ENCODE measurements at places on chromosomes 7 and 10.

DNA sequence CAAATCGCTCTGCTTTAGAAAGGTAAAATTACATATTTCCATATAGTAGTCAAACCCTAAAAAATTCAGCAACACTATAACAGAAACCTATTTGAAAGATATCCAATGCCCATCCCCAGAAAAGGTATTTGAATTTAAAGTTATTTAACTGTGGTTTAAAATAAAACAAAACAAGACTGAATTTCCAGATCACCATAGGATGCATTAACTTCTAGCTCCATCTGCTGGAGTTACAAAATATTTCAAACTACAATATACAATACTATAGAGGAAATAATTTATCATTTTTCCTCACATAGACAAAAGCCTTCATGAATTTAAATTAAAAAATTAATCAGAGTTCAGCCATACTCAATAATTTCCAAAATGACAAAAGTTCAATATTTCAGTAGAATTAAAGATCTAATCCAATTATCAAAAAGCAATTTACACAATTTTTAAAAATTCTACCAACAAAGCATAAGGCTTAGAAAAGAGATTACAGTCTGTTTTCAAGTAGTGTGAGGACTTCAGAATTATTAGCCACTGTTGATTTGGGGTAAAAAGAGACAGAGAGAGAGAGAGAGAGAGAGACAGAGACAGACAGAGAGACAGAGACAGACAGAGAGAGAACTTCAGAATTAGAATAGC lies 75.9 kb downstream of the LMBR1 start:
- ATAC-seq = peak; percentile 85

DNA sequence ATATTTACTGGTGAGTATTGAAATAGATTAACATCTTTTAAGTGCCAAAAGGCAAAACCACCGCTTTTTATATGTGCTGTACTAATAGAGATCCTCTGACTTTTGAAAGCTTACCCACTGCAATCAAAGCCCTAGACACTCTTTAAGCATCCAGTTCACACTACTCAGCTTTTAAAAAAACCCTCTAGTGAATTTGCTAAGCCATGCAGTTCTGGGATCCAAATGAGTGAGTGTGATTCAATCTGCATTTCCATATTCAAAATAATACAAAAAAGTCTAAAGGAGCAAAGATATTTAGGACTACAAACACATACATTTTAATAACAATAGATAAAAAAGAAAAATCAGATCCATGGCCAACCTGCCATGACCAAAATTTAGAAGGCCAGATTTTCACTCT lies 288.2 kb downstream of the MAGI2 start:
- ATAC-seq = no peak

DNA sequence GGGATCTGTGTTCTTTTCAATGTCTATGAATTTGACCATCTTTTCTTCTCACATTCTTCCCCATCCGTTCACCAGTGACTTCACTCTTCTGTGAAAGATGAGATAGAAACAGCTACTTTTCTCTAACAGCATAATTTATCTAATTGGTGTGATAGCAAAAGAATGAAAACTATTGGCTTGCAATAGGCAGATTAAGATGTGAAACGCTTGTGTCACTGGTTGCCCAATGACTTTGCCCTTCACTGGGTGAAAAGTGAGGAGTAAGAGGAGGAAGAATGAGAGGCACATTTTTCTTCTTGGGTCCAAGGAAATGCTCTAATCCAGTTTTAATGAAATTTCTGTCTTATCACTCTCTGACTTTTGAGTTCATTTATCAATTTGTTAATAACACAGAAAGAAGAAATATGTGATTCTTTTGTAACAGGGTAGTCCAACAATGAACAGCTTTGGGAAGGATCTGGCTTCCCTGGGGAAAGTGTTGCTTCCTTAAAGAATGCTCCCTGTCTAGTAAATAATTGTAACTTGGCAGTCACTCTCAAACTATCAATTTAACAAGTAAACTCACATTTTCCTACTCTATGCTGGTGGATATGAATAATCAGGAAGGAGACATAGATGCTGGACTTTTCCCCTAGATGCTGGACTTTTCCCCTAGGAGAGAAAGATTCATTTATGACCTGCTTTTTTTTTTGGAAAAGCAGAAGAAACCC lies 35.1 kb downstream of the BET1 start:
- ATAC-seq = no peak

GRCh38 chr7:130492523-130493274 lies 814 bp downstream of the MEST start:
- ATAC-seq = no peak

- no peak for ATAC-seq
These were observed 606 bp upstream of the RABGEF1 start for GRCh38 chr7:66739953-66740301.

DNA sequence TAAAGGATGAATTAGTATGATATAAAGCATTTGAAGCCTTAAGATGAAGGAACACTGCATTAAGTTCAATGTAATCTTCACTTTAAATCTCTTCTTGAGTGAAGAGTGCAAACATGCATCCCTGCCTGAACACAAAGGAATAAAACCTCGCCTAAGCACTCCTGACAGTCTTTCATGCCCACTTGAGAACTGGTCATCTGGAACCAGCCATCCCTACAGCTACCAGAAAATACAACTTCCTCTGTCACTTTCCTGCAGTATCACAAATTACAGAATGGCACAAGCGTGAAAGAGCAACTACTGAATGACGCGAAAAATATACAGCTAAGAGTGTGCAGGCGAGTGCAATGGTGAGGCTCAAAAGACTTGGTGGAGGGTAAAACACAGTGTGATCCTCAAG lies 1079.9 kb downstream of the CNTNAP2 start:
- ATAC-seq = no peak

- ATAC-seq = no peak
These were observed 232.3 kb upstream of the NPY start for GRCh38 chr7:24051651-24052050.

GRCh38 chr10:14782691-14783363 lies 8.1 kb upstream of the FAM107B start:
- no peak for ATAC-seq

- ATAC-seq = no peak
These were observed 88.0 kb downstream of the CREM start for GRCh38 chr10:35214607-35215020.

GRCh38 chr10:124069341-124070264 lies 23.8 kb downstream of the CHST15 start:
- ATAC-seq = no peak

DNA sequence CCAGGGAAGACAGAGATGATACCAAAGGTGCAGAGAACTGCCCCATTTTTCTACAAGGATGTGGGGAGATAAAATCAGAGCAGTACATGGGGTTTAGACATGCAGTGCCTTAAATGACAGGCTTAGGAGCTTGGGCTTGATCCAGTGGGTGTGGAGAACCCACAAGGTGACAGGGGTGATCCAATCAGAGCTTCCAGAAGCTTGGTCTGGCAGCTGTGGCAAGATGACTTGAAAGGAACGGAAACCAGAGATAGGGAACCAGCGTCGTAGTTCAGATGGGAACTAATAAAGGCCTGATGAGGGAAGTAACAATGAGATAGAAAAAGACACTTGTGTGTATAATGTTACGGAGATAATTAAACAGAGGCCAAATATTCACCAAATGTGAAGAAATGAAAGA lies 80.7 kb downstream of the SLC37A3 start:
- no peak for ATAC-seq

- peak; percentile 98 for ATAC-seq
These were observed at the start of gene MINDY3 for GRCh38 chr10:15859906-15860691. MINDY3 (minus strand) TSS chr10:15860507; CDS start chr10:15860299, 208 bp downstream.

GRCh38 chr10:47283101-47283630 lies 16.8 kb upstream of the GDF10 start:
- no peak for ATAC-seq

GRCh38 chr7:157555313-157555712 lies 218.5 kb downstream of the DNAJB6 start:
- no peak for ATAC-seq

DNA sequence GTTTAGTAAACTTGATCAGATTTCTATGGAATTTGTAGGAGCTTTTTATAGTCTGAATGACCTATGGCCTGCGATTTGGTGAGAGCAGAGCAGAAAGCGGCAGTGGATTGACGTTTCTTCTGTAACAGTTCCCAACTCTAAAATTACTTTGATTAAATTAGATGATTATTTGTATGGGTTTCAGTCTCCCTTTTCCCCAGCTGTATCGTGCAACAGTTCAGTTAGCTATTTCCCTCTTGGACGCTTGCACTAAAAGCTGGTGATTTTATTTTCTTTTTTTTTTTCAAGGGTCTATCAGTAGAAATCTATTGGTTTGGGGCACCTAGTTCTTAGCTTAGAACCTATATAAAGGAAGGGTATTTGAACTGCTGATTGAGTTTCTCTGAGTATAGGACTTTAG lies 6.8 kb downstream of the AHCYL2 start:
- ATAC-seq = no peak

DNA sequence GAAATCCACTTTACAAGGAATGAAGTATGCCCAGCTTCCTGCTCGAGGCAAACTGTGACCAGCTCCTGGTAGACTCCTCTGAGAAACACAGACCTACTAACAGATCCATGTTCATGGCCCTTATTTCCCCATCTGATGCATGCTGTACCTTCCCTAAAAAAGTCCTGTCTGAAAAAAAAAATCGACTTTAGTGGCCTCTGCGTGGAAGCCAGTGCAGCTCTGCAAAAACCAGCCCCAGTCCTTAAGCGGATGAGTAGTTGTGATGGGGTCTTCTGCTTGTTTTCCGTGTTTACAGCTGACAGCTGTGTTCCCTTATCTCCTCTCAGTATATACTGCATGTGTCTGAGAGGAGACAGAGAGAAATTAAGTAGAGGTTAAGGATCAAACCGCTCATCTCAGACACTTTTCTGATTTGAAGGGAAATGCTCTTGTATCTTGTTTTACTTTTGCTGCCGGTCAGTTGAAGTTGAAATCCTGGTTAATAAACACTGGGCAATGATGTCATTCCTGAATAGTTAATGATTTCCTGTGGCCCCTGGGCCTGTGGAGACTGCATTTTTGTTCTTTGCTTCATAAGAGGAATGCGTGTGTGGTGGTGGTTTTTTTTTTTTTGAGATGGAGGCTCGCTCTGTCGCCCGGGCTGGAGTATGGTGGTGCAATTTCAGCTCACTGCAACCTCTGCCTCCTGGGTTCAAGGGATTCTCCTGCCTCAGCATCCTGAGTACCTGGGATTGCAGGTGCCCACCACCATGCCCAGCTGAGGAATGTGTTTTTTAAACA lies 67.6 kb downstream of the DOCK1 start:
- peak; percentile 94 for ATAC-seq

GRCh38 chr10:26776258-26776657 lies 78.8 kb downstream of the PDSS1 start:
- ATAC-seq = no peak

GRCh38 chr10:75229971-75230370 lies 5.8 kb downstream of the COMTD1 start:
- no peak for ATAC-seq

- ATAC-seq = peak; percentile 2
These were observed 528 bp upstream of the TNRC18 start for GRCh38 chr7:5423976-5424748.

GRCh38 chr7:54823776-54824175 lies 64.8 kb upstream of the SEC61G start:
- no peak for ATAC-seq

- ATAC-seq = no peak
These were observed 66.4 kb downstream of the MGAM2 start for GRCh38 chr7:142177869-142178268.

GRCh38 chr7:42238709-42239366 lies 1.8 kb upstream of the GLI3 start:
- ATAC-seq = 0 out of 3 replicates have a peak, but pooled peaks have one; percentile 6

DNA sequence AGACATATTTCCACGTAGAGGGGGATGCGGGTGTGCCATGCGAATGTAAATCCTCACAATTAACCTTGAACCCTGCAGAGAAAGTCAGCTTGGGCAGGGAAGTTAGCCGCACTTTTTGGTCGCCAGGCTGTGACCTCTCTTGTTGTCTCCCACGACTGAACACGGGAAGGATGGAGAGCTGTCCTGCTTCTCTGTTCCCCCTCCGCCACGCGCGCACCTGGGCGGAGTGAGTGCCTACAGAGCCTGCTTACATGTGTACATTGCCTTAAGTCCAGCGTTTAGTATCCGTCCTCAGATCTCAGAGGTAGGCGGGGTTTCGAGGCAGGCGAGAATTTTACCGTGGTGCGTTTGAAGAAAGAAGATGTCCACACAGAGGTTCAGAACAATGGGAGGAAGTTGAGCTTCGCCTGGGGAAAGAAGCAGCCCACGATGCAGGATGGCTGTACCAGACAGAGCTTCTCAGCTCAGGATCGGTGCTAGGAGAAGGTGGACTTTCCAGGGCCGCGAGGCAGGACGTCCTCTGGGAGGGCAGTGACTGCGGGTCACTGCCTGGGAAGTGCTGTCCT lies 482 bp upstream of the ERCC6 start:
- ATAC-seq = peak; percentile 58

DNA sequence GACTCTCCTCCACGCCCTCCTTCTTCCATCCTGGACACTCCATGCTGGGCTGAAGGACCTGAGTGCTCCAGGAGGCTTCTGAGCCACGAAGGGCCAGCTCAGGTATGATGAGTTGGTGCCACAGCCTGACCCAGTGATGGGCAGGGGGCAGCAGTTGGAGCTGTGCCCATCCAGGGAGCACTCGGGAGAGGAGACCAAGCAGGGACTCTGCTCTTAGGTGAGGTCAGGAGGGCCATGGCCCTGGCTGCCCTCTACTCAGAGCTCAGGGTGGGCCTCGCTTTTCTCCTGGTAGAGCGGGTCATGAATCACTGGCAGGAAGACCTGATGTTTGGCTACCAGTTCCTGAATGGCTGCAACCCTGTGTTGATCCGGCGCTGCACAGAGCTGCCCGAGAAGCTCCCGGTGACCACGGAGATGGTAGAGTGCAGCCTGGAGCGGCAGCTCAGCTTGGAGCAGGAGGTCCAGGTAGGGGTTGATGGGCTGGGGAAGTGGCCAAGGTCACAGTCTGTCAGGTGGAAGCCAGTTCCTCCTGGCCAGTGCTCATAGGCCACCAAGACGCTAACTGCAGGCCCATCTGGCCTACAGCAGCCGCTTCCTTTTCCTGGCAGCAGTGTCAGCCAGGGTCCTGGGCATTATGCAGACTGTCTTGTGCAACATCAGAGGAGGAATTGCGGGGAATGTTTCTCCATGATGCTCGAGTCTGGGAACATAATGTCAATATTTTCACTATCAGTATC lies 50.8 kb downstream of the ALOX5 start:
- no peak for ATAC-seq

DNA sequence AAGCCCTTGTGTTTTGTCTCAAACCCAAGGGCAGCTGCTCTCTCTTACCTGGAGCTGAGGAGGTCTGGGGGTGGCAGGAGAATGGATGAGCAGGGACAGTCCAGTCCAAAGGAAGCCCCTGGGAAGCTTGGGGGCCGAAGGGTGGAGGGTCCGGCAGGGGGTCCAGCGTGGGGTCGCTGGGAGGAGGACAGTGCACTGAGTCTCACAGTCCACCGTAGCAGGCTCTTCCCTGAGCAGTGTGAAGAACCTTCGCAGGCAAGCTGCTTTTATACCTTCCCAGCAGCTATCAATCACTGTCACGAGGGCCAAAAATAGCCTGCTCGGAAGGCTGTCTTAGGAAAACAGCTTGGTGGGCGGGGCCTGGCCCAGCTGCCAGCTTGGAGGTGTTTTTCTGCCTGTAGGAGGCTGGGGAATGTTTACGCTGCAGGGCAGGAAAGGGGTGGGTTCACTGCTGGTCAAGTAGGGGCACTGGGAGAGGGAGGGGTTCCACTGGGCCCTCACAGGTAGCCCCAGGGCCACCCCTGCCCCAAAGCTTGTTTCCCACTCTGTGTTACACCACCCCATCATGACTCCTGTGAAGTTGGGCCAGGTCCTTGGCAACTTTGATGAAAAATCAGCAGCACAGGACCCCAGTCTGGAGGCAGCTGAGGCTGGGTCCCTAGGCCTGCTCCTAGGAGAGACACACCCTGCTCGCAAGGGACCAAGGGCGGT lies at the start of gene DEPP1:
Gene DEPP1 (minus strand): TSS at position 240 of the 711 bp plus-strand sequence. CDS start 779 bp downstream, outside the sequence.
- ATAC-seq = peak; percentile 50

GRCh38 chr10:90784771-90785170 lies 73.1 kb downstream of the HTR7 start:
- no peak for ATAC-seq

All from SK-N-SH treated with all-trans-retinoic acid at 6 μM for 48 hours (cell line).